ENCODE measurements at places on chromosomes 7 and 10.

DNA sequence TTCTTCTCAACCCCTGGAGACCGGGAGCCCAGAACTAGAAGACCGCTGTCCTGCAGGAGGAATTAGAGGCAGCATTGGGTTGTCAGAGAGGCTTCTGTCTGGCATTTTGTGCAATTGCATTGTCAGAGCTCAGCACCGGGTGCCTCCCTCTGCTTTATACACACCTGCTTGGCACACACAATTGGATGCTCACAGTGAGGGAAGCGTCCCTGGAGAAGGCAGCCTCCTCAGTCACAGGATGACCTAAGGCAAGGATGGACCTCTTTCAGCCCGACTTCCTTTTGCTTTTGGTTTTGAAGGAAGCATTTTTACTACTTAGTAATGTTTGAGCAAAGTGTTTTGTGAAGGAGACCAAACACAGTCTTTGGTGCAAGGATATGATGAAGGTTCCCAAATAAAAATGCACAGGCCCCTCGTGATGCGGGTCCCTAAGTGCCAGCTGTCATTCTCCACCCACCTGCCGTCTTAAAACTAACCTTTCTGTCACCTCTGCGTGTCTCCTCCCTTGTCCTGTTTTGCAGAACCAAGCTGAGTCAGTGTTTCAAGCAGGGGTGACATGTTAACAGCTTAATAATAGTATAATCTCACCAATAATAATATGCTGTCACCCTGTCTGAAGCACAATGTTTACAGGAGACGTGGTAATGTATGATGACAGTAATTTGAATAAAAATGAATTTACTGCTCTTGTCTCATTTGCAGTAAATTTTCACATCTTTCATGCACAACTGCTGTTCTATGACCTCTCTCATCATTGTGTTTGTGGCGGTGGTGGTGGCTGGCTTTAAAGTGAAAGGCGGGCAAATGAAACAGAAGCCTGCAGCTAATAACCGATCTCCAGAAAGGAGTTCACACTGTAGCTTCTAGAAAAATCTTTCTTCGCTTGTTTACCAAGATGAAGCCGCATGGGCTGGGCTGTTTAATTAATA is 430.2 kb upstream of the MKI67 start:
- DNase-seq, result no peak

DNA sequence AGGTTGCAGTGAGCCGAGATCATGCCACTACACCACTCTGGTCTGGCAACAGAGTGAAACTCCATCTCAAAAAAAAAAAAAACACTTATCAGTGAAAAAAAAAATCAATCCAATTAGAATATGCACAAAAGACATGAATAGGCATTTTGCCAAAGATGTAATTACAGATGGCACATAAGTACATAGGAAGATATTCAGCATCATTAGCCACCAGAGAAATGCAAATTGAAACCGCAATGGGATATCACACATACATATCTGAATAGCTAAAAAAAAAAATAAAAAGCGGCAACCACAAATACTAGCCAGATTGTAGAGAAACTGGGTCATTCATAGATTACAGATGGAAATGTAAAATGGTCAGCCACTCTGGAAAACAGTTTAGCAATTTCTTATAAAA is 1310.8 kb downstream of the XPNPEP1 start:
- DNase-seq, result no peak

GRCh38 chr7:157830331-157830730 is 493.5 kb downstream of the DNAJB6 start:
- no peak for DNase-seq

GRCh38 chr10:61785473-61786105 is 115.9 kb upstream of the ARID5B start:
- DNase-seq, result no peak

DNA sequence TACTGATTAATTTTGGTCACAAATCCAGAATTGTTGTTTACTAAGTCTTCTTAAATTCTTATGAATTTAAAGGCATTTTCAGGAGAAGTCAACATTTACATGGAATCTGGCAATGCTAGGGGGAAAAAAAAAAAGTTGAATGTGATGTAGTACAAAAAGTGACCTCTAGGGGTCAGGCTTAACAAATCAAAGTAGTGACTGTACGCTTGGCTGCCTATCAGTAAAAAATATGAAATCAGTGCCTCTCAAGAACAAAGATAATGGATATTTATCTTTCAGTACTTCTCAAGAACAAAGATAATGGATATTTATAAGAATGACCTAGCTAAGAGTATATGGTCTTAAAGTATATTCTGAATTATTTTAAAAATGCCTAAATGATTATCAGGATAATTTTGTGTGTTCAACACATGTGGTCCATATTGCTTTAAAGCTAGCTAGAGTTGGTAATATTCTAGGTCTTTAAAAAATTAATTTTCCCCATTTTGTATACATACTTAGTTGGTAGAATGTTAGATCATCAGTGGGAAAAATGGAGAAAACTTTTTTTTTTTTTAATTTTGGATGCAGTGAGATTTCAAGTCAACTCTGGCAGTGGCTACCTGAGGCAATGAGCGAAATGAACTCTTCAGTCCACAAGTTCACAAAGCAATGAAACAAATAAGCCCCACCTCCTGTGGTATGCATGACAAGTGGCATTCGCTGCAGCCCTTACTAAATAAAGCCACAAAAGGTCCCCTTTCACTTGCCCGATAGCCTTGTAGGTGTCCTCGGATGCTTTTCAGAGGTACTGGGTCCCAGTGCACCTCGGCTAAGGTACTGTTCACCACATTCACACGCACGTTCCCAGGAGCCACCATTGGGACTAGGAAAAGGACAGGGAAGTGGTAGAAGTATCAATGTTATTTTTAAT is 51.2 kb upstream of the LAMB4 start:
- peak; percentile 67 for DNase-seq

- DNase-seq, result no peak
These were observed 136.8 kb upstream of the YAE1 start for GRCh38 chr7:39429421-39429820.

DNA sequence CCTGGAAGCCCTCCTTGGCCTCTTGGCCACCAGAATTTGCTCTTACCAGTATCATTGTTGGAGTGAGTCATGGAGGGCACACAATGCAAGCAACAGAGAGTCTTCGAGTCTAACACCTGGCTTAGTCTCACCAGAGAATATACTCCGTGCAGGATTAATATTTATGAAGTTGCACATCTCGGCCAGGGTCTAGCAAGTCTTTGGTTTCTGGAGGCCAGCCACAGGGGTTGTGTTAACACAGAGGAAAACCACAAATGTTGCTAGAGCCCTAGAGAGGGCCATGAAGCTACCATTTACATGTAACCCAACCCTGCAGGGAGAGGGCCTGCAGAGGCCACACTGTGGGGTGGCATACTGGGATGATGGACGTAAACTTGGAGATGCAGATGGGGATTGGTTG is 71.8 kb downstream of the MTPN start:
- peak; percentile 47 for DNase-seq

DNA sequence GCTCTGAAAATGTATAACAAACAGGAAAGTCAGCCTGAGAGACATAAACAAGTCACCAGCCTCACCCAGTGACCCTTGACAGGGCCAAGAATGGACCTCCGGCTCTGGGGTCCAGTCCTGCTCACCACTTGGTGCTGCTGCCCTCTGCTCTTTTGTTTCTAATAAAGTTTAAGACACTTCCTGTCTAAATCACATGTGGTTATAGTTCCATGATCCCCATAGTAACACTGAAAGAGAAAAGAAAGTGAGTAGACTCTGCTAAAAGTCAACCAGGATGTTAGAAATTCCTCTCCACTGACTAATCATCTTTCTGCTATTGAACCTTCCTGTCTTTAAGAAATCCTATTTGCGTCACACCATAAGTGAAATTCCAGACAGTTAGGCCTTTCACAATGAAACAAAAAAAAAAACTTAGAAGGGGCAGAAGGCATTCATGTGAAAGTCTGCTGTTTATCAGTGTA is 179.2 kb upstream of the BET1 start:
- DNase-seq, result no peak

GRCh38 chr10:124066126-124066700 is 27.2 kb downstream of the CHST15 start:
- DNase-seq, result no peak

DNA sequence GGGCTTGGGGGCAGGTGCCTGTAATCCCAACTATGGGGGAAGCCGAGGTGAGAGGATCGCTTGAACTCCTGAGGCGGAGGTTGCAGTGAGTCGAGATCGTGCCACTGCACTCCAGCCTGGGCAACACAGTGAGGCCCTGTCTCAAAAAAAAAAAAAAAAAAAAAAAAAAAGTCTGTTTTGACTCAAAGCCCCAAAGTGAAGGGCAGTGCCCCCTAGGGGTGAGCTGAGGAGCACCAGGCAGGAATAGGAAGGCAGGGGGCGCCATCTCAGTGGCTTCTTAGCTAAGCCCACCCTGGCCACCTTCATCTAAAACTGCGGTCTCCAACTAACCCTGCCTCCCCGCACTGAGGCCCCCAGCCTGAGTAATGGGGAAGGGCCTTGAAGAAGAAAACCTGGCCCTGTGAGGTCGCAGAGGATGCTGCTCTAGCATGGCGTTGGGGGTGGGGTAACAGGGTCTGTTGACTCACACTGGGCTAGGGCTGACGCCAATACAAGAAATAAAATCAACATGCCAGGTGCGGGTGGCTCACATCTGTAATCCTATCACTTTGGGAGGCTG is 9.8 kb downstream of the PODXL start:
- peak; percentile 73 for DNase-seq

GRCh38 chr7:84237533-84238173 is 43.1 kb upstream of the SEMA3A start:
- DNase-seq, result no peak

GRCh38 chr10:86742230-86742629 is 14.2 kb upstream of the BMPR1A start:
- DNase-seq, result no peak

GRCh38 chr10:93916257-93917063 is 22.7 kb downstream of the SLC35G1 start:
- DNase-seq, result peak; percentile 32

DNA sequence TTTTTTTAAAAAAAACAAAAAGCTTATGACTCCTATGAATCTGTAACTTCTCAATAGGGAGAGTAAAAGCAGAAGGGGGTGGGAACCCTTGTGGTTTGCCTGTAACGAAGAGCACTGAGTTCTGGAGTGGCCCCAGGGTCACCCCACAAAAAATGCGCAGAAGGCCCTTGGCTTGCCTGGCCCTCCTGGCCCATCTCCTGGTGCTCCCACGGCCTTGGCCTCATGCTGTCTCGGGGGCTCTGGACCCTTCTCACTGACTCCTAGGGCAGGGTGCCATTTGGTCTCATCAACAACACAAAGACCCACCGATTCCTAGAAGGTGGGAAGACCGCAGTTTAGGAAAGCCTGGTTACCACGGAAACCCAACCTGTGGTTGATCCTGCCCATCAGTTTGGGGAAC is 40.8 kb downstream of the ZNF467 start:
- DNase-seq, result no peak

DNA sequence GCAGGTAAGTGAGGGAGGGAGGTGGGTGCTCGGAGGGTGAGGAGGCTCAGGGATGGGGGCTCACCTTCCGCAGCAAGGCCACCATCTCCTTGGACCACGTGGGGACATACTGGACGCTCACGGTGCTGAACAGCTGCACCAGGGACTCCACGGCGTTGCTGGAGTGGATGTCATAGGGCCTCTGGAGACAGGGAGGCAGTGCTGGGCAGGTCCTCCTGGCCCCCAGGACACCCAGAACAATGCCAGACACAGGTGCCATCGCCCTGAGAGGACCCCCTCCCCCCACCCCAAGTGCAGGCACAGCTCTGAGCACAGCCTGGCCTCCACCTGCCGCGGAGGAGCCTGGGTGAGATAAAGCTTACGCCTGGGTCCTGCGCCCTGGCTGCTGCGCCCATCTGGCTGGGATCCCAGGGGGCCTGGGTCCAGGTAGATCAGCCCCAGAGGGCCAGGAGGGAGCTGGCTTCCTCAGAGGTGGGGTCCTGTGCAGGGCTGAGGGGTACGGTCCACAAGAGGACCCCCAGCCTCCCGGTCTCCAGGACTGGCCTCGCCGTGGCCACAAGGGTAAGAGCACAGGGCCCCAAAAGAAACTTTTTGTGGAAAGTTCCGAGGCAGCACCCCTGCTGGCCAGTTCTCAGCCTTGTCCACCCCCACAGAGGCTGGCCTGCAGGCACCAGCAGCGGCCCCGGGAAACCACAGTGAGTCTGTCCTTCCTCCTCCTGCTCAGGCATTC is 37.8 kb downstream of the DPYSL4 start:
- DNase-seq, result no peak

GRCh38 chr7:124937076-124937475 is 7.5 kb upstream of the POT1 start:
- no peak for DNase-seq

DNA sequence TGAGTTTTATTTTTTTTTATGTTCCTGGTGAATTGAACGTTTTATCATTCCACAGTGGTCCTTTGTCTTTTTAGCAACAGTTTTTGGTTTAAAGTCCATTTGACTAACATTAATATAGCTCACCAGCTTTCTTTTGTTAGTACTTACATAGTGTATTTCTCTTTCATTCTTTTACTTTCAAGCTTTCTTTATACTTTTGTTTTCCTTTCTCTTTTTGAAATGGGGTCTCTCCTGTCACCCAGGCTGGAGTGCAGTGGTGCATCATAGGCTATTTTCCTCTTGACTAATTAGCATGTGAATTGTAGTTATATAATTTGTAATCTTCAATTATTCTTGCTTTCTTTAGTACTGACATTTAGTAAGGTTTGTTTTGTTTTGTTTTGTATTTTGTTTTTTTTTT is 27.8 kb downstream of the GARIN1A start:
- DNase-seq, result no peak

DNA sequence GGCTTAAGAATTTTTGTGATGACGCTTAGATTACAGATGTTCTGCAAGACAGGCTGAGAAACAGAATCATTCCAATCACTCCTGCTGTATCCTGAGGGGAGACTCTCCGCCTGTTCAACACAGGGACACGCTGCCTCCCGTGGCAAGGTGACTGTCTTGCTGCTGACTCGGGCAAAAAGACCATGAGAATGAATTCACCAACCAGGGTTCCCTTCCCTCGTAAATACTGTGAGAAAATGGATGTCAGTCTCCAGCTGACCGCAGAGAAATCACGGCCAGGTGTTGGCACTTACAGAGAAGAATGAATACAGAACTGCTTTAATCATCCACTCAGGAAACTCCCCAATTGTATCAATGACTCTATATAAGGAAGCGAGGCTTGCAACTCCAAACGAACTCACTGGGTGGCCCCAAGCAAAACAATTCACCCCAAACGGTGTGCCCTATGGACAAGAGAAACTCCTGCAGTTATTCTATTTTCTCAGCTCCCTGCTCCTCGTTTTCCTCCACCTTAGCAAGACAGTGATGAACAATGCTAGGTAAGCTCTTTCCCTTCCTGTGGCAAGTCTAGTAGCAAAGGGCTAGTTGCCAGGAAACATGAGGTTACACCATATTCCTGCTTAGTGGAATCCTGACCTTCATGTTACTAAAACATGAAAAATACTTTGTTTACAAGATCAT is 22.8 kb downstream of the GNA12 start:
- DNase-seq, result no peak

- DNase-seq, result no peak
These were observed 15.7 kb downstream of the PPP3CB start for GRCh38 chr10:73480158-73480557.

DNA sequence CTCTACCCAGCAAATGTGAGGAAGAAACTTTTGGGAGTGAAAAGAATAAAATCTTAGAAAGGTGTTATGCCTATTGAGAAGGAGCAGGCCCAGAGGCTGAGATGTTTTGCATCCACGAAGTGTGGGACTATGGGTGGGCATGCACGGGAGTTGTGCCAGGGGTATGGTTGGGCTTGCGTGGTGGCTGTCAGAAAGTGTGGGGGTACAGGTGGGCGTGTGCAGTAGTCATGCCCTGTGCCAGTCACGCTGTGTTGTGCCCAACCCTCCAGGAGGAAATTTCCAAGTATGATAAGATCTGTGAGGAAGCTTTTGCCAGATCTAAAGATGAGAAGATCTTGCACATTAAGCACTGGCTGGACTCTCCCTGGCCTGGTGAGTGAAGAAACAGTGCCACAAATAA is 52.9 kb upstream of the ZMIZ2 start:
- DNase-seq, result no peak

Data from hematopoietic multipotent progenitor cell treated with erythropoietin and hydrocortisone succinate and interleukin-3 and kit ligand, for 4 days (in vitro differentiated cells).